Right lobe of liver (tissue), 6 donors: ENCODE measurements at places on chromosomes 2 and 18.

DNA sequence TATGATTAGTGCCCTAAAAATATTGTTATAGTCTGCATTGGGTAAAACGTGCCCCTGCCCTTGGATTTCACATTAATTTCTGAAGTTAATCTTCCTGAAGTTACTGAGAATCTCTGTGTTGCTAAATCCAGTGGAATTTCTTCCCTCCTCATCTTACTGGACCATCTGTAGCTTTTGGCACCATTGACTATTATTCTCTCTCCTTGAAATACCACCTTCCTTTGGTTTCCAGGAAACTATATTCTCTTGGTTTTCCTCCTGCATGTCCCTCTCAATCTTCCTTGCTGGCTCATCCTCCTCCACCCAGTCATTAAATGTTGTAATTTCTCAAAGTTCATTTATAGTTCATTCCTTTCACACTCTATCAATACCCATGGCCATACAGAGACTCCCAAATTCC lies 110.6 kb upstream of the SLC35G4 start:
- DNase-seq = no peak

DNA sequence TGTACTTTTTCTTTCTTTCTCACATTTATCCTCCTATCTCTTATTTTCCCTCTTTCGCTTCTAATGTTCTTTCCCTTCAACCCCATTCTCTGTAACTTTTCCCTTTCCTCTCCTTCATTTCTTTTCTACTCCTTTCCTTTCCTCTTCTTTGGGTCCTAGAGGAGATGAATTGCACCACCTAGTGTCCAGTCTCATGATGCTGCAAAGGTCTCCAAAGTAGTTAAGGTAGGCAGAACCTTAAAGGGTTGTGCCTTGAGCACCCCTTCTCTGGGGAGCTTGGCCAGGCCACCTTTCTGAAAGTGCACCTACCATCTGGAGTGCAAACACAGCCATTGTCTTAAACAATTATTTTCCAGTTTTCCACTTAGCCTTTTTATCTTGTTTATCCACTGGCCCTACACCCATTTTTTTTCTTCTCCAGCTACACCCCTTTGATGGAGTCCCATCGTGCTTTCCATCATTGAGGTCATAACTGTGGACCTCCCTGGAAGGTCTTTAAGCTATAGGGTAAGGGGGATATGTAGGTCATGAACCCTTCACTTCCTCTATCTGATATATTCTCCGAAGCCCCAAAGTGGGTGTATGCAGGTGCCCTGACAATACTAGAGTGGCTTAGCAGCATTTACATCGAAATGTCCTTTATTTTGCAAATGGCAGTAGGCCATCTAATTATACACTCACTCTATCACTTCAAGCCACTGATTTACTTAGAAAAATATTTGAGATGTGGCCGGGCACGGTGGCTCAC lies 155.9 kb downstream of the ESCO1 start:
- DNase-seq = peak; percentile 49

- DNase-seq = no peak
Observed at GRCh38 chr2:31196622-31197021, 20.7 kb downstream of the CAPN14 start.

GRCh38 chr2:230335864-230336506 lies 9.0 kb downstream of the SP140L start:
- DNase-seq = no peak

- no peak for DNase-seq
Observed at GRCh38 chr2:210559182-210559581, 2.8 kb downstream of the CPS1 start.

- DNase-seq = no peak
Observed at GRCh38 chr2:28193630-28194403, 198.8 kb upstream of the FOSL2 start.

GRCh38 chr18:10113121-10114022 lies 199.6 kb downstream of the VAPA start:
- no peak for DNase-seq

DNA sequence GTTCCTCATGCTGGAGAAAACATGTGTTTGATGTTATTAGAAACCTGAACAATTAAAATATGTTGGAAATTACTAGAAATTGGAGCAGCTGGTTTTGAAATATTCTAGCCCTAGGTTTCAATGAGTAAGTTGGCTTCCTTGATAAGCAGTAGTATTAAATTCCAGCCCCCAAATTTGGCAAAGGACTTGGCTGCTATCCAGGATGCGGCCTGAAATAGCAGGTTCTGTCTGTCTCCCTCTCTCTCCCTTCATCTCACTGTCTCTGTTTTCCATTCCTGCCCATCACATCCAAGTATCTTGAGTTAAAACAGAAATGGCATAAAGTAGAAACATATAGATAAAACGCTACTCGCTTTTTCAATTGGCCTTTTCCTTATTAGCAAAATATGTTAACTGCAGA lies 20.9 kb upstream of the GPR45 start:
- no peak for DNase-seq

DNA sequence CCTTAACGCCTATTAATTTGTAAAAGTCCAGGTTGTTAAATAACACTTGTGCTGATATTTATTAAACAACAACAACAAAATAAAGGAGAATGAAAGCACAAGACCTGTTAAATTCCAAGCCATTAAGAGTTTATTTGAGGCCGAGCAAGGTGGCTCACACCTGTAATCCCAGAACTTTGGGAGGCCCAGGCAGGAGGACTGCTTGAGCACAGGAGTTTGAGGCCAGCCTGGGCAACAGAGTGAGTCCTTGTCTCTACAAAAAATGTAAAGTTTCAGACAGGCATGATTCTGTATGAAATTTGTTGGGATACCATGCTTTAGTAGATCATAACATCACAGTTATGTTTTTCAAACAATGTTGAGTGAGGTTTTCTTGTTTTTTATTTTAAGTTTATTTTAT lies 17.1 kb downstream of the PELI1 start:
- DNase-seq = no peak

DNA sequence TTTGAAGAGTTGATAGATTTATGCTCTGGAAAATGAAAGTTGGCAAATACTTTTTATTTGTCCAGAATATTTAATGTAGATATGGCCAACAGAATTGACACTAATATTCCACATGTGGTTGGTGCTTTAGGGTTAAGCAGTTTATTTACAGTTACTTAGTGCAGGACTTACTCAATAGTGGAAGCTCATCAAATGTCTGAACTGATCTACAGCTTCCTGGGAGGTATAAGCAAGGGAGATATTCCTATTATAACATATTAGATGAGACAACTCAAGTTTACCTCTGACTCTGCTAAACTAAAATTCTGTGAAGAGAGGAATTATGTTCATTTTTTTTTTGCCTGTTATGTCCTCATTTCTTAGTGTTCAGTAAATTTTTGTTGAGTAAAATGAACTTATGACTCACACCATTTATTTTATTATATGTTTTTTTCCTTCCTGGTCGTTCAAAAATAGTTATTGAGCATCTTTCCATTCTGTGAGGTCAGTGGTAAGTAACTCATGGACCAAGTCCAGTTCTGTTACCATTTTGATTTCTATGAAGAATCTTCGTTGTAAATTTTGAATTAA lies 13.6 kb downstream of the ABI2 start:
- no peak for DNase-seq

DNA sequence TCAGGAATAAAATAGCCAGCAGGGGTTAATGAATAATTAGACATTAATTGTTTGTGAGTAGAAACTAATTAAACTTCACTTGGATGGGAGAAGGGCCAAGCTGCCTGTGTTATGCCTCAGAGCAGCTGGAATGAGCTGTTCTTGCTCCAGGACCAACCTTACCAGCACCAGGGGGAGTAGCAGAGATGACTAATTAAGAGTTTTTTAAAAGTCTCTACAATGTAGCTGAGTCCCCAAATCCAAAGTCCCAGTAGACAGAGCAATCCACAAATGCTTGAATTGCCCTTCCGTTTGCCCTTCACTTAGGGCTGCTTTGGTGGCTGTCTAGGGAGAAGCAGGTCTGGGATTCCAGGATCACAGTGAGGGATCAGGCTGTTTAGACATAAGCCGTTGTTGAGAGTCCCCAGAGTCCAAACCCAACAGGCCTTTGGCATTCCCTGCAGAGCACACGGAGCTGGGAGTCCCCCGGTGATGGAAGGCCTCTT lies 59.4 kb downstream of the RHOB start:
- no peak for DNase-seq

DNA sequence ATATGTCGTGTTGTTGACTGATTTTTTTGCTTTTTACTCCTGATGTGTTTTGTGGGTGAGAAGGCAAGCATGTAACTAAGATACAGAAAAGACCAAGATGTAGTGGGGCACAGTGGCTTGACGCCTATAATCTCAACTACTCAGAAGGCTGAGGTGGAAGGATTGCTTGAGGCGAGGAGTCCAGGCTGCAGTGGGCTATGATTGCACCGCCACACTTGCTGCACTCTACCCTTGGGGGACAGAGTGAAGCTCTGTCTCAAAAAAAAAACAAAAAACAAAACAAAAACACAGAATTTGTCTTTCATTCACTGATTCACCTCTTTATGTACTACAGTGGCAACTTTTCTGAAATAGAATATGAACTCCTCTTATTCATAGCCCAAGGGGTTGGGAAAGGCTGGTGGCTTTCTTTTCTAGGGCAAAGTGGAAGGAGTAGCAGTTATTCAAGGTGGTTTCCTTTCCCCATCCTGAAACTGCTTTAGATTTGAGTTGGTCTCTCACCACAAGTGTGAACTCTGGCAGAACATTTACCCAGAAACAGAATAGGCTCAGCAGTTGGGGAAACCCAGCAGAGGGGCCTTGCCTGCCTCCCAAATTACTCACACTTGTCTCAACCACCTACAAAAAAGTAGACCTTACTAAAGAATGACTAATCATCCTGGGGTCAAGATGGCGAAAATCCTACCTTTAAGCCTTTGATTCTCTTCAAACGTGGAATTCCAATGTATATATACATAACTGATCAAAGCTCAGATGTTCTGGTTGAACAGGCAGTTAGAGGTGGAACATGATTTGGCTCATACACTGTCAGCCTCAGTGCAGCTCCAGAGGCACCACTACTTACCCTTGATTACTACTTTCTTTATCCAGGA lies 6.5 kb downstream of the TANK start:
- no peak for DNase-seq
